ENCODE measurements at places on chromosomes 5 and 9. TPM values are rescaled to one million over a fixed set of nuclear protein-coding genes. Genes with fewer than 3 reads are reported as not detected.

DNA sequence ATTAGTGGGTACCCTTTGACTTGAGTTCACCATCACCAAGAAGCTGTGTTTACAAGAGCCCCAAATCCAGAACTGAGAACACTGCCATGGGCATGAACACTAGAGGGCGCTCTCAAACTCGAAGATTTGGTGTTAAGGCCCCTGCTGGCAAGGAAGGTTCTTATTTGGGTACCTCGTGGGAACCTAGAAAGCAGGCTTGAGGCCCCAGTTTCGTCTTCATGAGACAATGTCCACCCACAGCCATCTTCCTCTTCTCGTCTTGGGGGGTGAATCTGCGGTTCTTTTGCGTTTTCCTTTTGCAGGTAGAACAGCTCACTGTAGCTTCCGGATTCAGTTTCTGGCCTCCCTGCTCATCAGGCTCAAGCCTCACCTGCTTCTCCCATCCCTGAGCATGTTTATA lies 184.0 kb downstream of the SEMA5A start:
- DNase-seq = peak; percentile 47
- H3K27me3 ChIP-seq = no peaks in the 10 kb centered on the region
- no peak overlapping the region for H3K4me3 ChIP-seq

The MAP1B gene
- 240 TPM for total RNA-seq

The PHYHD1 gene
- 9.5 TPM for total RNA-seq

The SURF2 gene
- 16.8 TPM for total RNA-seq

The VLDLR gene
- 7.1 TPM for total RNA-seq

GRCh38 chr5:981456-981855 lies 27.1 kb upstream of the NKD2 start:
- H3K36me3 ChIP-seq = no peaks in the 10 kb centered on the region
- peaks cover 17% of the 10 kb centered on the region for H3K4me1 ChIP-seq
- DNase-seq = no peak
- H3K27me3 ChIP-seq = peaks cover 46% of the 10 kb centered on the region
- H3K27ac ChIP-seq = no peak overlapping the region

The SMC5 gene
- total RNA-seq = 18.2 TPM

- peaks cover 82% of the 10 kb centered on the region for H3K4me1 ChIP-seq
- peak overlapping the region; percentile 84 for H3K4me3 ChIP-seq
- H3K27ac ChIP-seq = peak overlapping the region; percentile 99
Measured at GRCh38 chr9:4293293-4293941, 6.5 kb downstream of the GLIS3 start.

DNA sequence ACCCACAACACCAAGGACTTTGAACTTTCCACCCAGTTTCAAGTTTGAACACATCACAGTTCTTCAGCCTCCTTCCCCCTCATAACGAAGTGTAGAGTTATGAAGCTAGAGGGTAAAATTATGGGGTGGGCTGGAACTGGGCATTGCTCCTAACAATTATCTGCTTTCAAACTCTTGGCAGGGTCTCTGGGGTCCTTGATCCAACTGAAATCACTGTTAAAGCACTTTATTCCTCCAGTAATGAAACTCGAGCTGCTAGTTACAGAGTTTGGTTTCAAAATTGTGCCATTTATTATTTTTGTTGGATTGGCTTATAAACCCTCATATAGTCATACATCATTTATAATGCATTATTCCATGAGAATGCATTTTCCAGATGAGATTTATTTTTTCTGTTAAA lies 158.5 kb downstream of the RGS3 start:
- peaks cover 88% of the 10 kb centered on the region for H3K4me1 ChIP-seq
- H3K27ac ChIP-seq = peak overlapping the region; percentile 100
- DNase-seq = no peak
- H3K36me3 ChIP-seq = no peaks in the 10 kb centered on the region

DNA sequence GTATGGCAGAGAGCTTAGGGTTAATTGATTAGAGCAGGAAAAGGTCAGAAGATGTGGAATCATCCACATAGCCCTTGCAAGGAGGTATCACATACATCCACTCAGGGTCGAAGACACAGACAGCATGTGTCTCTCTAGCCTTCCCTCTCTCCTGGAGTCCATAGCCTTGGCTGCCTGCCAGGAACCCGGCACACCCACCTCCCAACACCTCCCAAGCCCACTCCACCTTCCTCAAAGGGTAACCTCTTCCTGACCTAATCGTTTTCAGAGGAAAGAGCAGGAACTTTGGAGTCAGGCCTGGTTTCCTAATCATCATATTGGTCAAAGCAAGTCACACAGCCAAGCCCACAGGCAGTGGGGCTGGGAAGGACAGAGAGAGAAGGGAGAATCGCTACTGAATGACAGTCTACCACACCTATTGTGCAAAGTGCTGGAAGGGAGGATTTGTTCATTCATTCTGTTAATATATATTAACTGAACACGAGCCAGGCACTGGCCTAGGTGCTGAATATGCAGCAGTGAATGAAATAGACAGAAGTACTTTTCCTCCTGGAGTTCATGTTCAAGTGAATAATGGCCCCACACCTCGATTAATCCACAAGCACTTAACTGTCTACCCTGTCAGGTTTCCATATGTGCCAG lies 107.8 kb downstream of the KCNIP1 start:
- peaks cover 34% of the 10 kb centered on the region for H3K27me3 ChIP-seq
- H3K27ac ChIP-seq = no peak overlapping the region
- H3K36me3 ChIP-seq = no peaks in the 10 kb centered on the region
- no peak for DNase-seq
- no peak overlapping the region for H3K4me3 ChIP-seq
- H3K4me1 ChIP-seq = no peaks in the 10 kb centered on the region

The C1QTNF2 gene
- total RNA-seq = 2.6 TPM

- H3K36me3 ChIP-seq = no peaks in the 10 kb centered on the region
- DNase-seq = no peak
- no peak overlapping the region for H3K4me3 ChIP-seq
- H3K4me1 ChIP-seq = no peaks in the 10 kb centered on the region
- H3K27me3 ChIP-seq = no peaks in the 10 kb centered on the region
- H3K27ac ChIP-seq = no peak overlapping the region
Measured at GRCh38 chr5:112366987-112367386, 52.1 kb downstream of the EPB41L4A start.

DNA sequence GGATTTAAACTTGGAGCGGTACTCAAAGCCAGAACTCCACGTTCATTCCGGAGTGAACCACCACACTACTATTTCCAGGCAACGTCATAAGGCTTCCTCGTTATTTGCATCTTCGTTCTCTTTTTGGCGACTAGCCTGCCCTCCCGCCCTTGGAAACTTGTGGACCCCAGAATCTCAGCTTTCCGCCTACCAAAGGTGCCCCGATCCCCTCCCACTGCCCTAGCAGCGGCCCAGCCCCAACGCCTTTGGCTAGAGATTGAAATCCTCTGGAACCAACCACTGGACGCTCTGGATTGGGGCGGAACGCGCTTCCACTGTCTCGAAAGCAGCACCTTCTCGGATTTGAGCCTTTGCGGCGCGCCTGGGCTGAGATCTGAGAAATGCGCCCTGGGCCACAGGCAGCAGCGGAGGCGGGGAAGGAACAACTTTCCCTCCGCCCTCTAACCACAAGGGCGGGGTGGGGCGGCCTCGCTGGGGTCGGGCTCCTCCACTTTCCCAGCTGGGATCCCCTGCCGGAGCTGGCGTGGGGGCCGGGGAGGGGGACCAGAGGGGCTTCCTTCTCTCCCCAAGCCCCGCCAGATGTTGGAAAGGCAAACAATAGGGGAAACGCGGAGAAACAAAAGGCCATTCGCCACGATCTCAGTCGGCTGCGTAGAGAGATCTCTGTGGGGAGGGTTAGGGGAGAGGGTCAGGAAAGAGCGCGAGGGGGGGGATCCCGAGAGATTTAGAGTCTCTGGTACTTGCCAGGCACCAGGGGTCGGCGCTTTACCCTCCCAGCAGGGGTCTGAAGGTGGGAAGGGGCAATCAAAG lies 1.3 kb downstream of the MOB3B start:
- H3K4me3 ChIP-seq = peak overlapping the region; percentile 76
- DNase-seq = no peak
- H3K27ac ChIP-seq = no peak overlapping the region

DNA sequence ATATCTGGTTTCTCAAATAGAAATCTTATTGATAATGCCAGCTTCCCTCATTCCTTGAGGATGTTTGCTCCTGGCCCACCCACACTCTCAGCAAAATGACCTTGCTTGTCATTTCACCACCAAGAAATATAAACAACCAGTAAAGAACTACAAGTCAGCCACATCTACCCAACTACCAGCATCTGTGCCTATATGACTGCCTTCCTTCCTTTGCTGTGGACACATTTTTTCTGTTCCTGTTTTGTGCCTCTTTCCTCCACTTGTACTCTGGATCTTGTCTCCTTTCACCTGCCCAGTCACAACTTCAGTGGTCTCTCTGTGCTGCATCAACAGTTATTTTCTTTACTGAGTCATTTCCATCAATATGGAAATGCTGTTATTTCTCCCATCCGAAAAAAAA lies 20.3 kb downstream of the KIF2A start:
- peaks cover 38% of the 10 kb centered on the region for H3K4me1 ChIP-seq
- DNase-seq = no peak
- H3K27ac ChIP-seq = no peak overlapping the region
- no peaks in the 10 kb centered on the region for H3K27me3 ChIP-seq

GRCh38 chr5:36777105-36777757 lies 99.3 kb upstream of the NIPBL start:
- H3K27ac ChIP-seq = no peak overlapping the region
- no peaks in the 10 kb centered on the region for H3K27me3 ChIP-seq
- no peak for DNase-seq

DNA sequence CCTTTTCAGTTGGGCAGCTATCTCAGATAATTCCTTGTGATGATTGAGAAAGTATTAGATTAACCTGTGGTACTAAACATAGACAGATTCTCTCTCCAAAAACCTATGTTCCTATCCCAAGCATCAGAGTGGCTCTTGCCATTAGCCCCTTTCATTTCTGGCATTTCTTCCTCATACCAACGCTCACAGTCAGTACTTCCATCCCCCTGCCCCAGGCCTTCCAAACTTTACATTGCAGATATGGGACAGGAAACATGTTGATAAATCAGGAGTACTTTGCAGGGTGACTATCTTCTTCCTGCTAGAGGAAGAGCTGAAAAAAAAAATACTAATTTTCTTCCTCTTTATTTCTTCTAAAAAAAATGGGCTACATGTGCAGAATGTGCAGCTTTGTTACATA lies 442.6 kb upstream of the RGMB start:
- H3K27me3 ChIP-seq = peaks cover 1% of the 10 kb centered on the region
- no peak overlapping the region for H3K27ac ChIP-seq
- H3K4me1 ChIP-seq = peaks cover 19% of the 10 kb centered on the region
- H3K4me3 ChIP-seq = no peak overlapping the region
- DNase-seq = no peak
- H3K36me3 ChIP-seq = peaks cover 12% of the 10 kb centered on the region

- H3K36me3 ChIP-seq = peaks cover 8% of the 10 kb centered on the region
- no peak for DNase-seq
- H3K4me1 ChIP-seq = peaks cover 28% of the 10 kb centered on the region
- H3K27me3 ChIP-seq = no peaks in the 10 kb centered on the region
- no peak overlapping the region for H3K27ac ChIP-seq
Measured at GRCh38 chr5:131776450-131776849, 20.4 kb downstream of the FNIP1 start.

DNA sequence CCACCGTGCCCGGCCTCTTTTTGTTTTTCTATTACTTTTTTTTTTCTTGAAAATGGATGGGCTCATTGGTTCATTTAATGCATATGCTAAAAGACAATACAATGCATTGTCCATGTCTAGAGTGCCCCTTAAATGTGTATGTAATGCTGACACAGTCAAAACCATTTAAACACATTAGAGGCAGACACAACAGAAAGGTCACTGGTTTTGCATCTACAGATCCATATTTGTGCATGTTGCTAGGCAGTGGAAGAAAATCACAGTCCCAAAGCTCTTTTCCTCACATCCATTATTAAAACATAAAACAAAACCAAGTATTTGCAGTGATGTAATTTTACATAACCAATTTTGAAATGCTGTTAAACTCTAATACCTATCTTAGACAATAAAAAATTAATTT lies 389.0 kb downstream of the TAF11L14 start:
- no peak overlapping the region for H3K27ac ChIP-seq
- no peak for DNase-seq
- H3K4me3 ChIP-seq = no peak overlapping the region
- no peaks in the 10 kb centered on the region for H3K27me3 ChIP-seq

The SYNPO gene
- 43.9 TPM for total RNA-seq

GRCh38 chr9:34823778-34824177 lies 113.8 kb upstream of the CCL21 start:
- no peaks in the 10 kb centered on the region for H3K36me3 ChIP-seq
- no peak overlapping the region for H3K4me3 ChIP-seq

The ANKRD18A gene
- total RNA-seq = not detected

The GDA gene
- total RNA-seq = not detected

- H3K4me1 ChIP-seq = peaks cover 27% of the 10 kb centered on the region
- peaks cover 22% of the 10 kb centered on the region for H3K36me3 ChIP-seq
- no peak for DNase-seq
- H3K4me3 ChIP-seq = no peak overlapping the region
Measured at GRCh38 chr9:92610470-92611420, 59.2 kb downstream of the IPPK start.

The OR13C3 gene
- total RNA-seq = not detected

The PCDHB5 gene
- 0.10 TPM for total RNA-seq

GRCh38 chr5:76367623-76368371 lies 35.3 kb upstream of the IQGAP2 start:
- no peak overlapping the region for H3K27ac ChIP-seq
- peaks cover 18% of the 10 kb centered on the region for H3K27me3 ChIP-seq
- no peak overlapping the region for H3K4me3 ChIP-seq
- no peaks in the 10 kb centered on the region for H3K36me3 ChIP-seq

The SREK1 gene
- total RNA-seq = 40.0 TPM

The SLC45A2 gene
- total RNA-seq = not detected

DNA sequence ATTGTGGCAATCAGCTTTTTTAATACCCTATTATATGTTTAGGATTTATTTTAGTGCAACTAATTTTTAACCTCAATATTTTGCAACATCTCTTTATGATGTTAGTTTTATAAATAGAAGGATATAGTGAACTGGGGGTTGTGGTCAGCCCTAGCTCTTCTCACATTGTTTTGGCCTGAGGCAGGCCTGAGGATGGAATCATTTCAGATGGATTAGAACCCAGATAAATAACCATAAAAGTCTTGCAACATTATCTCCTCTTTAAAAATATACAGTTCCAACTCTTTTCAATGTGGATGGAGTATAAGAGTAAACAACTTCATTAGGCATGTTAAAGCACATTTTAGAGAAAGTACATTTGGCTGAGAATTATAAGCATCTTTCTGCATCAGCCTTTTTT lies 522.7 kb downstream of the NR2F1-AS1 start:
- no peak overlapping the region for H3K27ac ChIP-seq
- peaks cover 7% of the 10 kb centered on the region for H3K36me3 ChIP-seq
- H3K4me3 ChIP-seq = no peak overlapping the region
- peaks cover 4% of the 10 kb centered on the region for H3K27me3 ChIP-seq
- peak; percentile 70 for DNase-seq

GRCh38 chr9:97526895-97527575 lies 25.6 kb downstream of the TMOD1 start:
- H3K4me1 ChIP-seq = peaks cover 59% of the 10 kb centered on the region
- no peak overlapping the region for H3K27ac ChIP-seq
- no peaks in the 10 kb centered on the region for H3K36me3 ChIP-seq
- H3K27me3 ChIP-seq = peaks cover 28% of the 10 kb centered on the region
- no peak overlapping the region for H3K4me3 ChIP-seq

All from HFFc6 (cell line).